ENCODE measurements at places on chromosomes 2 and 18.

DNA sequence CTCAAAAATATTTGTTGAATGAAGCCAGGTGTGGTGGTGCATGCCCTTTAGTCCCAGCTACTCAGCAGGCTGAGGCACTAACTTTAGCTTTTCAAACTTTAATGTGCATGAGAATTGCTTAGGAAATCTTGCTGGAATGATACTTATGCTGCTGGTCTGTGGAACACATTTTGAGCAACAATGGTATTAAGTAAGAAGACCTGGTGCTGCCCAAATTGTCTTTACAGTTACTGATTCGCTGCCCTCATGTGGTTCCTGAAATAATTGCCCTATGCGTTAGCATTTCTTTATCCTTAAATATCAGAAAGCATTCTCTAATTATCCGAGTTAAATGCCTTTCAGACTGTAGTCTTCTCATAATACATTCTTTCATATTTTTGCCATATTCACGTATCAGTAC lies 76.0 kb upstream of the SESTD1 start:
- no peak for DNase-seq

GRCh38 chr2:30984148-30984547 lies 154.1 kb downstream of the GALNT14 start:
- no peak for DNase-seq

- no peak for DNase-seq
These were observed 888 bp upstream of the ADCY3 start for GRCh38 chr2:24920809-24921441.

- DNase-seq = no peak
These were observed 342.9 kb downstream of the LRATD1 start for GRCh38 chr2:14975381-14975780.

GRCh38 chr2:18540872-18541271 lies 19.6 kb downstream of the RDH14 start:
- DNase-seq = no peak

GRCh38 chr18:62554061-62554815 lies 31.4 kb downstream of the ZCCHC2 start:
- no peak for DNase-seq

- no peak for DNase-seq
These were observed 70.3 kb downstream of the TGOLN2 start for GRCh38 chr2:85257359-85257969.

GRCh38 chr2:24022975-24023575 lies 13.2 kb downstream of the MFSD2B start:
- no peak for DNase-seq

- no peak for DNase-seq
These were observed 60.1 kb downstream of the FMNL2 start for GRCh38 chr2:152395103-152395502.

DNA sequence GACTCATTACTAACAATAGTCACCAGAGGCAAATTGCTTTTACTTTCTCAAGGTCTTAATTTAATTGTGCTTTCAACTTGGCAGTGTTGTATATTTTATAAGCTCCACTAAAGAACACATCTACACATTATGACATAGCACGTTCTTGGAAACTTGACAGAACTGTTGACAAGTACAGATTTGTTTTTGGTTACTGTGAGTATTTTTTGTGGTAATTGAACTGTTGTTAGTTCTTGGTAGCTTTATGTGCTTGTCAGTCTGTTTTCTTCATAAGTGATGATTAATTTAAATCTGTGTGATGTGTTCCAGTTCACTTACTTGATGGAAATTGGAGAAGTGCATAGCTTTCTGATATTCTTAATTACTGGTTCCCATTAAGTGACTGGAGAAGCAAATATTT lies 63.9 kb downstream of the COMMD1 start:
- DNase-seq = no peak

DNA sequence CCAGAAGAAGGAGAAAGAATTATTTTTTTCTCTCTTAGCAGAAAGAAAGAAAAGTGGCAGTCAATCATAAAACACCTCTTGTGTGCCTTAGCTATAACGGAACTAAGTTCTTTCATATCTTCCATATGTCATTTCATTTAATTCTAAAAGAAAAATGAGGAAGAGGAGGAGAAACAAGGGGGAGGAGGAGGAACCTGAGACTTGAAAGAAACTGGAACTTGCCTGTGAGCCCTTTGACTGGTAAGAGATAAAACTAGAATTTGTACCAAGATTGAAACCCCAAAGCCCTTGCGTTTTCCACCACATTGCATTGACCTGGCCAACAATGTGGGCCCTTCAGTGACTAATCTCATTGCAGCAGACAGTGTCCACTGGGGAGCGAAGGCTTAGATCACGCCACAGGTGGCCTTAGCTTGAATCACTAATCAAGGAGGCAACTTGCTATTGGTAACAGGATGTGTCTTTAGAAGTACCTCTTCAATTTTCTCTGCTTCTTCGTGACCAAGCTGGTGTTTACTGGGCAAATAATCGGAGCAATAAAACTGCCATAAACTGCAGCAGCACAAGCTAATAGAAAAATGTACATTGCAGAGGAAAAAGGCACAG lies 307.9 kb downstream of the CLIP4 start:
- DNase-seq = no peak

DNA sequence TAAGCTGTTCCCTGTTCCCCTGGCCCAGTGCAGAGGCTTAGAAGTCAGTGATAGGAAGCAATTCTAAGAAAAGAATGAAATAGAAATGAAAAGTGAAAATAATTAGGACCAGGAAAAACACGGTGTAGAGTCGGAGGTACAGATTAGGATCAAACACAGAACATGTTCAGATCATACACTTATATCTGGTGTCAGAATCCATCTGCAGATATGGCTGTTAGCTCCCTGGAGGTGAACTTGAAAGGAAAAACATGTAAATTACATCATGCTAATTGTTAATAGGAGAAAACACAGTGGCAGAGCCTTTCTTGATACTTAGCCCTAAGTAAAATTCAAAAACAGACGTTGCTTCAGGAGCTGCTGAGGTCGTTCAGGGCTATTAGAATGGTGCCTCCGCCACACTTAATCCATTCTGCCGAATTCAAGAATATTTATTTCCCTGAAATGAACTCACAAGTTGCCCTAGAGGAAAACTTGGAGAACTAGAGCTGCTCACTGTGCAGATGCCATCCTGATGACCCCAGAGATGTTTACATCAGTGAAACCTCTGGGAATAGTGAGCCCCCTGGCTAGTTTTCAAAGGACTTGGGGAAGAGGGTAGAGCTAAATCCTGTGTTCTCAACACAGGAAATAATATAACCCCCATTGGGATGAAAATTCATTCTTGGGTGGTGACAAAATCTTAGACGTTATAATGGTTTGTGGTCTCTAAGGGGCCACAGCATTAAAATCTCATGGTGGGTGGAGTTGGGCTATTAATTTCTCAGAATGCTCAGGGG lies 27.5 kb downstream of the LPIN1 start:
- DNase-seq = no peak

- no peak for DNase-seq
These were observed 185.3 kb downstream of the PARD3B start for GRCh38 chr2:204730603-204731002.

DNA sequence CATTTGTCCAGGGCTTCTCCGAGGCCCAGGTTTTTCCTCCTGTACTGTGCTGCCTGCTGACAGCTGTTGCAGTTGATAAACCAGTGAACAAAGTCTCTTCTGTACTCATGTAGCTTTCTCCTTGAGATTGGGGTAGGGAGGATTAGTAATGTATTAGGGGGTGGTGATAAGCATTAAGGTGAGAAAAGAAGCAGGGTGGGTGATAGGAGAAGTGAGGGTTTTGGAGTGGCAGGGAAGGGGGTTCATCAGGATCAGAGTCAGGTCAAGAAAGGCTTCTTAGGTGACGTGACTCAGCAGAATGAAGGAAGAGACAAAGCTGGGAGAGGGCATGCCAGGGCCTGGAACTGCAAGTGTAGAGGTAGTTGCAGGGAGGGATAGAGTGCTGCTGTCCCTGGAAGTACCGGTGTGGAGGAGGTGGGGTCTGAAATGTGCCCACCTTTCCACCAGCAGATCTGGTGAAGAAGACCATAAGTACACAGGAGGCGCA lies 48.7 kb downstream of the PKP4 start:
- no peak for DNase-seq

Measured in stimulated activated CD4-positive, alpha-beta T cell treated with anti-CD3 and anti-CD28 coated beads, Interleukin-1b, Interleukin-23, amount 100 ng/mL, for 1 hour (primary cell).